ENCODE measurements at places on chromosomes 4 and X.

GRCh38 chr4:94995684-94996394 lies 238.1 kb downstream of the BMPR1B start:
- no peak for DNase-seq

DNA sequence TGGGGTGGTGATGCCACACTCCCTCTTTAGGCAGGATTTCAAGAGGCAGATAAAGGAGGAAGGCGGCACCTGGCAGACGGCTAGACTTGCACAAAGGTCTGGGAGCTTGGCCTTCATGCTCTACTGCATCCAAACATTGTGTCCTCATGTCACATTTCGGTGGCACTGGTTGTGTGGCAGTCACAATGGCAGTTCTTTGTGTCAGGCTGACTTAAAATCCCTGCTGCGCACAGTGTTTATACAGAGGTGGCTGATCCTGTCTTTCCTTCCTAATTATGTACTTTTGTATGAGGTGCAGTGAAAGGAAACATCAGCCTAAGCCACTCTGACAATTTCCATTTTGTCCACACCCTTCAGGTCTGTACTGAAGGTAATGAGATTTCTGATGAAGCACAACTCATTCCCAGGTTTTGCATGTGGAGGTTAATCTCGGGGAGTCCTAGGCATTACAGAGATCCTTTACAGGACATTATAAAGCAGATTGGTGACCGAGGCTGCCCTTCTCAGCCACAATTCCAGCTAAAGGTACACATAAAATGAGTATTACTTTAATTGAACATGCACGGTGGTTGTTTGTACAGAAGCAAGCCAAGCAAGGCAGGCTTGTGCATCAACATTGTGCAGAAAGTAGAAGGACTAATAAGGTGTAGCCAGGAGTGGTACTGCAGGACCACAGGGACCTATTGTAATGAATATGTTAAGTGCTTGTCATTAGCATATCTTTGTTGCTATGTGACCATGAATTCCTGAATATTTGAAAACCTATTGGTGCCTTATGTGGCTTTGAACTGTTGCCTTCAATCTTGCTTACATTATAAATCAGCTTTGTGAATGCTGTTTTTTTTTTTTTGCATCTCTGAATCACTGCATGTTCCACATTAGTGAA lies 147.6 kb downstream of the STK32B start:
- no peak for DNase-seq

DNA sequence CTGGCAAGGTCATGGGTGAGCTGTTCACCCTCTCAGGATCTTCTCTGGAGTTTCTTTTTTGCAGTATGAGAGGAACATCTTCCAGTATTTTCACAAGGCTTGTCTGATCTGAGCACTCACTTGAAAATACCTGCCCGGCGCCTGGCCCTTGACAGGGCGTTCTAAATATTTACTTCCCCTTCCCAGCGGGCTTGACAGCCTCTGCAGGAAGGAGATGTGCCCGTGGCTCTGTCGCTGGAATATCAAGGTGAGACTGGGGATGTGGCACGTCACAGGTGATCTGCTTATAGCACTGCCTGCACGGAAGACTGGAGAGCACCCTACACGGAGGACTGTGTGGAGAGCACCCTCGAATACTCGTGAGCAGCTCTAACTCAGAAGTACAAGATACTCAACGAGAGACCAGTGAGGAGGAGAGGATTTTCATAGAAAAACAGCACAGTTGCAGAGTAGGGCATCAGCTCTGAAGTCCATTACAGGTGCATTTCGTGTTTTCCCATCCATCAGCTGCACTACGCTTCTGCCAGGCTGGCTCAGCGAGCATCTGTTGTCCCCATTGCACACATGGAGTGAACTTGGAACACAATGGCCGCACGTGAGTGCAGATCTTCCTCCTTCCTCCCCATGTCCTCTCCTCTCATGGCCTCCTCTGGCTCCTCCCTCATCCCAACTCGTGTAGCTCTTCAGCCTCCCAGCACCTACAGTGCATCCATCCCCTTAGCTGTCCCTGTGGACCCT lies 32.1 kb downstream of the ZBTB49 start:
- DNase-seq, result no peak

- no peak for DNase-seq
Measured at GRCh38 chrX:72694170-72694569, 19.9 kb downstream of the PHKA1 start.

- peak; percentile 52 for DNase-seq
Measured at GRCh38 chr4:156294577-156294976, 340.9 kb upstream of the CTSO start.

GRCh38 chr4:173005912-173006633 lies 162.5 kb upstream of the GALNT7 start:
- no peak for DNase-seq

DNA sequence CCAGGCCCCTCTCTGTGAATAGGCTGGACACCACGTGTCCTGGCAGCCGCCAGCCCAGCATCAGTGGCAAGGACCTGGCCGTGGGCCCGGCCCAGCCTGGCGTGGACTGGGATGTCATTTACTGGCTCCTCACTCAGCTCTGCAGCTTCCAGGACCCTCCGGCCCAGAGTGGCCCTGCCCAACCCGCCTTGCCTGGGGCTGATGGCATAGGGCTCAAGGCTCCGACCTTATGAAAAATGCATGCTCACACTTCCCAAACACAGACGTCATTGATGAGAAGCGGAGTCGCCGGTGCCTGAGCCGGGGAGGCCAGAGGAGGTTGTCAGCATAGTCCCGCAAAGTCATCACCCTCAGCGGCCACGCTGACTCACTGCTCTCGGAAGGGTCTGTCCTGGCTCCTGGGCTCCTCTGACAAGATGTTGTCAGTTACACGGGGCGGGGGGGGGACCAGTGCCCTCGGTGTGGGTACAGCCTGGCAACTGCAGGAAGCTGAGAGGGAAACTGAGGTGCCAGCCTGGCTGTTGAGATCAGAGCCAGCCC lies 14.3 kb downstream of the CFAP99 start:
- DNase-seq, result no peak

- peak; percentile 67 for DNase-seq
Measured at GRCh38 chr4:186724058-186724863, 605 bp upstream of the FAT1 start.

DNA sequence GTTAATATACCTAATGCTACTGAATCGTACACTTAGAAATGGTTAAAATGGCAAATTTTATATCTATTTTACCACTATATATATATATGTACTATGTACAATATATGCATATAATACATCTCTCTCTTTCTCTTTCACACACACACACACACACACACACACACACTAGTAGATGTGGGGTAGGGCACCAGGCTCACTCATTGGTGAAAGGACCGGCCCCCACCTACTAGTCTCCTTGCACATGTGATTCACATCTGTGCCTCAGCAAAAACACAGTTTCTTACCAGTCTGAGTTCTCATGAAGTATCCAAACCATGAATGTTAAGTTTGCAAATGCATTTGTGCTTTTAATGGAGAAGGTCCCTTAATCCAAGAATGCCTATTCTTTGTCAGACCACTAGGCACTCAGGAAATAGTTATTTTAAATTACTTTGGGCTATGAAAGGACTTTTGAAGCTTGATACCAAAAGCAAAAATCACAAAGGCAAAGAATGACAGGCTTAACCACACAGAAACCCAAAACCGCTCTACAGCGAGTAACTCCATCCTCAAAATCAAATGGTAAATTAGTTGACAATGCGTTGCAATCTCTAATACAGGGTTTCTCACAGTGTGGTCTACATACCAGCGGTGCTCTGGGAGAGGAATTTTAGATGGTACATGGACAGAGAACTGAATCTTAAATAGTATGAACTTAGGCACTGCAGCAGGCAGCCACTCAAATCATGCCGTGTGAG lies 5.8 kb downstream of the TSC22D3 start:
- DNase-seq, result no peak

All from hepatic stellate cell (primary cell).